ENCODE measurements at places on chromosomes 11 and 22. TPM values are rescaled to one million over a fixed set of nuclear protein-coding genes. Genes with fewer than 3 reads are reported as not detected.

The DDTL gene
- total RNA-seq = not detected

The ANAPC15 gene
- total RNA-seq = 17.8 TPM

The SSH3 gene
- total RNA-seq = 18.2 TPM

The RIMBP3B gene
- total RNA-seq = 0.08 TPM

The RNASEH2C gene
- 24.2 TPM for total RNA-seq

The SLC35F2 gene
- 0.78 TPM for total RNA-seq

The CNIH2 gene
- total RNA-seq = 0.13 TPM

Data from left lobe of liver (tissue), 2 donors.